NCI-H526 treated with DMSO at 0.1 percent for 48 hours (cell line): ENCODE measurements at places on chromosomes 16 and 17.
A peak's percentile ranks its signal among the peaks of the same experiment; 100 is the strongest.

DNA sequence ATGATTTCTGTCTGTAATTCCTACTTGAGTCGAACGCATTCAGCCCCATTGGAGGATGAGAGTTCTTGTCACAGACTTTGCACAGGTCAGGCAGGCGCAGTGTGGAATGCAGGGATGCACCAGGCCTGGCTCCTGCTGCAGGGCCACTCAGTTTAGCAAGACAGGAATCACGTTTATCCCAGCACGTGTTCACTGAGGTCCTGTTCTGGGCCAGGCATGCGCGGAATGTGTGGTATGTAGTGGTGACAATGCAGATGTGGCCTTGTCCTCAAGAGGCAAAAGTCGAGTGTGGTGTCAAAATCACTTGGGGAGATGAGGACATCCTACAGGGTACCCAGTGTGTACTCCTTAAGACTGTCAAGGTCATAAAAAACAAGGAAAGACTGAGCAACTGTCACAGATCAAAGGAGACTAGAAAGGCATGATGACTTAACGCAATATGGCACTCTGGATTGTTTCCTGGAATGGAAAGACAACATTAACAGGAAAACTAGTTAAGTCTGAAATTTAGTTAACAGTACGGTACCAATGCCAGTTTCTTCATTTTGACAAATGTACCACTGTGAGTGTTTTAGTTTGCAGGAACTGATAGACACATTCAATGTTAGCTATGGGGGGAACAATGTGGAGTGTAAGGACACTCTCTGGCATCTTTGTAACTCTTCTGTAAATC is 121.5 kb upstream of the ADAMTS18 start:
- DNase-seq, result no peak

GRCh38 chr17:18772471-18772870 is 8.5 kb upstream of the TVP23B start:
- DNase-seq, result no peak

DNA sequence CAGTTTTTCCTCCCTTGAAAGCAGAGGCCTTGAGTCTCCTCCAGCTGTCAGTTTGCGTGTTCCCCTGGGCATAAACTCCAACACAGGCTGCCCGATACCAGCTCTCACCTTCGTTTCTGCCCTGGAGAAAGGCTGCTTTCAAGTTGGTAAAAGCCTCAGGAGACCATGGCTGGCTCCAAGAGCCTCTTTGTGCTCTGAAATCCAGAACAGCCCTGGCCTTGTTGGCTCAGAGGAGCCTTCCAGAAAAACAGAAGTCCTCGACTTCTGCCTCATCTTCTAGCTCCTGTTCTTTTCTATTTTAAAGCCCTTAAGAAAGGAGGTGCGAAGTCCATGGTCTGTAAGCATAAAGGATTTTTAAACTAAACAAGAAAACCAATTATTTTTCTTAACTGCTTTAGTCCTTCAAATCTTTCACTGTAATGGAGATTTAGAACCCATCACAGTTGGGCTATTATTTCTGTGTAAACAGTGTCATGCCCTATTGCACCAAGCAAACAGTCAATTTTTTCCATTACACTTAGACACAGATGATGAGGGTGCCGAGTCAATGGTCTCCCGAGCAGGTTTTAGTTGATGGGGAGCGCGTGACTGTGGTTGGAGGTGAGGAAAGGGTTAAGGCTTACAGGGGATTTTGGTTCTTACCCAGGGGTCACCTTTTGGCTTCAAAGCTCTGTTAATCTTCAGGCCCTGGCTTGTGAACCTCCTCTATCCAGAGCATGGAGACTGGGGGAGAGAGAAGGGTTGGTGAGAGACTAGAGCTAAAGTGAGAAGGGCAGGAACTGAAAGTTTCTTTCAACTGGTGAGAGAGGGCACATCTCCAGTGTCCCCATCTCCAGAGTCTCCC is 212.8 kb downstream of the MSI2 start:
- no peak for DNase-seq

DNA sequence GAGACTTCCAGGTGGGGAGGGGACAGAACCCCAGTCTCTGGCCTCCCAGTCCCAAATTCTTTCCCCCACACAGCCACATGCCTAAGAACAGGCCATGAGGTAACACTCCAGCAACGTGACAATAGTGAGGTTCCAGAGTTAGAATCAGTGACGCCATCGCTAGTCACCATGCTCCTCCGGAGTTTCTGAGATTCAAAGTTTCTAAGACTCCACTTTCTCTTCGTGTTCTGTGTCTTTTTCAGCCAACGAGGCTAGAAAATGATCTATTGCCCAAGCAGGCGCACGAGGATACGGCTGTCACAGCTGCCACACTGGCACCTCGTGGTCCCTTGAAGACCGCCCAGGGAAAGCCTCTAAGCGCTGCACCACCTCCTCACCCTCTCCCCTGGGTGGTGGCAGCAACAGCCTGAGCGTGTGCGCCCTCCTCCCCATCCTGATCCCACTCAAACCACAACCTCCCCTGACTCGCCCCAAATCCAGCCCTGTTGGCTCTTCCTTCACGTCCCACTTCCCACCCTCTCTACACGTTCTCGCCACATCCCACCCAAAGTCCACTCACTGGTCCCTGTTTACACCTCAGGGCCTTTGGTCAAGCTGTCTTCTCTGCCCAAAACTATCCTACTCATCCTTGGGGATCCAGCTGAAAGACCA is 1.0 kb downstream of the MCRIP1 start:
- peak; percentile 16 for DNase-seq

GRCh38 chr16:88649924-88650748 is 717 bp downstream of the CYBA start:
- DNase-seq, result no peak

DNA sequence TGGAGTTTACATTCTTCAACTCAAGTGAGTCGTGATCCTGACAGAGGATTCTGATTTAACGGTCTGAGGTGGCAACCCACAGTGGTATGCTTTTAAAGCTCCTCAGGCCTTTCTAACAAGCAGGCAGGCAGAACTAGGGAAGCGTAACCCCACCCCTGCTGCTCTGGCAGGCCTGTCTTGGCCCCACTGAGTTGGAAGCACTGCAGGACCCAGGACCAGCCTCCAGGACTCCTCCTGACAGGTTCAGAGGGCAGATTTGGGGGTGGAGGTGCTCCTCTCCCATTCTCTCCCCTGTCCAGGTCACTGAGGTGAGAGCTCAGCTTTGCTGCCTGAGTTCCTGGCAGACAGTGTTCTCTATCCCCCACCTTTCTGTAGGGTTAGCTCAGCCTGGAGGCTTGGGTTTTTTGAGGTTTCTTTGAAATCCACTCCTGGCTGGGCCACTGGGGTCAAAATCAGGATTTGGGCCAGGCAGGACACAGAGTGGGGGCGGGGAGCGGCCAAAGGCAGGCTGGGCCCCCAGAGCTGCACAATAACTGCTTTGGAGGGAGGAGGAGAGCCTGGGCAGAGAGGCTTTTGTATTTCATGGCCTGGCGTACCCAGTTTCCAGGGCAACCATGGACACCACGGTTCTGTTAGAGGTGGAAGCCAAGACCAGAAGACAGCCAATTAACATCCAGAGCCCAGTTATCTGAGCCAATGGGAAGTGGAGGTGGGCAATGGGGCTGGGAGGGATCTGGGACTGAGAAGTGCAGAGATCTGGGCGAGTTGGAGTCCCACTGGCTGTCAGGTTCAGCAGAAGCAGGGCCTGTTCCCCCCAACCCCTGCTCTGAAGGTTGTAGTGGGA is 9.5 kb downstream of the MRPL27 start:
- no peak for DNase-seq
